ENCODE measurements at places on chromosomes 12 and 14. TPM values are rescaled to one million over a fixed set of nuclear protein-coding genes. Genes with fewer than 3 reads are reported as not detected.

The KLRG1 gene
- 2.4 TPM for total RNA-seq

The SLC5A8 gene
- total RNA-seq: not detected

The ENDOU gene
- total RNA-seq: 0.89 TPM

The FGD4 gene
- total RNA-seq: 26.3 TPM

The SYCP3 gene
- total RNA-seq: not detected

The LTB4R gene
- 9.6 TPM for total RNA-seq

The DPF3 gene
- 2.0 TPM for total RNA-seq

The SRRM4 gene
- not detected for total RNA-seq

The RNASE1 gene
- total RNA-seq: 67.3 TPM

The KHNYN gene
- total RNA-seq: 72.9 TPM

The PLD4 gene
- total RNA-seq: 2.6 TPM

The FITM1 gene
- 0.55 TPM for total RNA-seq

Measured in ureter (tissue), 1 donor.